ENCODE measurements at places on chromosomes 16 and 17.

DNA sequence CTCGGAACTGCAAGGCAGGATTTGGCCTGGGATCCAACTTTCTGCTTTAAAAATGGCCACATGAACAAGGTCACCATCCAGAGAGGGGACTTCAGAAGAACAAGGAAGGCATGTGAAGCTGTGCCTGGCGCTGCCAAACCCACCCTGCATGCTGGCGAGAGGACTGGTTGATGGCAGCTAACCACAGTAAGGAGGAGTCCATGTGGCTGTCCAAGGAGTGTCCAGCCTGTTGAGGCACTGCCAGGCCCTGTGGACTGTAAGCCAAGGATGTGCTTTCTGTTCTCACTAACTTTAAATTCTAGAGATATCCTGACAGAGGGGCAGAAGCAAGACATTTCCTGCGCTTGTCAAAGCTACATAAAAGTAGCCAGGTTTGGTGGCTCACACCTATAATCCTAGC lies 40.4 kb downstream of the CDK5R1 start:
- DNase-seq: no peak

DNA sequence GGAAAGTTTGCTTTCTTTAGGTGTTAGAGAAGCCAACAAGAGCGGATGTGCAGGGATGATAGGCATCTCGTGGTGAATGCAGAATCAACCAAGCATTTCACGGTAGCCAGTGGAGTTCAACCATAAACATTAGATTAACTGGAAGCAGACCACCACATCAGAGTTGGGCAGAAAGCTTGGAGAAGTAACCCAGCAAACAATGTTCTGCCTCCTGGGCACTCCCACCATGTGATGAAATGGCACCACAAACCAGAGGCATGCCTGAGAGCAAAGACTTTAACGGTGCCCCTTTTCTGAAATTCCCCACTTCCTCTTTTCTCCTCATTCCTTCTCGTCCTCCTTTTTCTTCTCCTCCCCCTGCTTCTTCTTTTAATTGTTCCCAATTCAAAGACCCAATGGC lies 193.5 kb upstream of the ANKFN1 start:
- no peak for DNase-seq

GRCh38 chr16:78836802-78837491 lies 737.5 kb downstream of the WWOX start:
- no peak for DNase-seq

- no peak for DNase-seq
Measured at GRCh38 chr17:39670746-39671145, 2.5 kb downstream of the PNMT start.

DNA sequence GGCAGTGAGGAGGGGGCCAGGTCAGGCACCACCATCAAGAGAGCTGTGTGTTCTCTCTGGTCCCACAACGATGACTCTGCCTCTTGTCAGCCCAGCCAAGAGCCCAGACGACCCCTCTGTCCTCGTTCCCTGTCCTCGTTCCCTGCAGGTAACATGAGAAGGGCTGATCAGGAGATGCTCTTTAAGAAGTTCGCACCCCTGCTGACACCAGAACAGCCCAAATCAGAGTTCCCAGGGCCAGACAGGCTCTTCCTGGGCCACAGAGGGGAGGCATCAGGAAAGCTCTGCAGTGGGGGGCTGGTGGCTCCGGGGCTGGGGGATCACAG lies 13.5 kb upstream of the DNAI2 start:
- no peak for DNase-seq

DNA sequence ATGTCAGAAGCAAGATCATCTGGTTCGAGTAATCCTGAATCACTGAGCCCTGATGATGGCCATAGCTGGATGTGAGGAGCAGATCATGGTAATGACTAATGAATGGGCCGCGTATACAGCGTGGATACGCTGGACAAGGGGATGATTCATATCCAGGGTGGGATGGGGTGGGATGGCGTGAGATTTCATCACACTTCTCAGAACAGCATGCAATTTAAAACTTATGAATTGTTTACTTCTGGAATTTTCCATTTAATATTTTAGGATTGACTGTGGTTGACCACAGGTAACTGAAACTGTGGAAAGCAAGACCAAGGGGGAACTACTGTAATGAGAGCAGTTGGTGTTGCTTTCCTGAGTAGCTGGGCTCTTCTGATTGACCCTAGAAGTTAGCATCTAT lies 225.5 kb downstream of the STX8 start:
- DNase-seq: no peak

DNA sequence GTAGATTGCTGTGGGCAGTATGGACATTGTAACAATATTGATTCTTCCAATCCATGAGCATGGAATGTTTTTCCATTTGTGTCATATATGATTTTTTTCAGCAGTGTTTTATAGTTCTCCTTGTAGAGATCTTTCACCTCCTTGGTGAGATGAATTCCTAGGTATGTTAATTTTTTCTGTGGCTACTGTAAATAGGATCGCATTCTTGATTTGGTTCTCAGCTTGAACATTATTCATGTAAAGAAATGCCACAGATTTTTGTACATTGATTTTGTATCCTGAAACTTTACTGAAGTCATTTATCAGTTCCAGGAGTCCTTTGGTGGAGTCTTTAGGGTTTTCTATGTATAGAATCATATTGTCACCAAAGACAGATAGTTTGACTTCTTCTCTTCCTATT lies 19.7 kb upstream of the CDR2 start:
- no peak for DNase-seq

DNA sequence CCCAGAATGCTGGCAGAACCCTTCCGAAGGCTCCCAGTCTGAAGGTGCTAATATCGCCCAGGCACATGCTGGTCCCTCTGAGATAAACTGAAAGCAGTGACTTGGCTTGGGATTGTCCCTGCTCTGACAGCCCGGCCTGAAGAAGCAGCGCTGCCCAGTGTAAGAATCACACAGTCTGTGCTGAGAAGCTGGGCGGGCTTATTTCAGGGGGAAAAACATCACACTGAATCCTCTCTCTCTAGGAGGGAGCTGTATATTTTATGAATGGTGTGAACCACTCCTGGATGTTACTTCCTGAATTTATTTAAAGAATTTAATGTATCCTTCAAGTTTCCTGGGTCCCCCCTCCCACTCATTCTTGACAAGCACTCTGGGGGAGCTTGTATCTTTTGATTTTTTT lies 36.3 kb downstream of the GAS7 start:
- DNase-seq: no peak

- no peak for DNase-seq
Measured at GRCh38 chr16:50305441-50306061, 39.2 kb downstream of the ADCY7 start.

DNA sequence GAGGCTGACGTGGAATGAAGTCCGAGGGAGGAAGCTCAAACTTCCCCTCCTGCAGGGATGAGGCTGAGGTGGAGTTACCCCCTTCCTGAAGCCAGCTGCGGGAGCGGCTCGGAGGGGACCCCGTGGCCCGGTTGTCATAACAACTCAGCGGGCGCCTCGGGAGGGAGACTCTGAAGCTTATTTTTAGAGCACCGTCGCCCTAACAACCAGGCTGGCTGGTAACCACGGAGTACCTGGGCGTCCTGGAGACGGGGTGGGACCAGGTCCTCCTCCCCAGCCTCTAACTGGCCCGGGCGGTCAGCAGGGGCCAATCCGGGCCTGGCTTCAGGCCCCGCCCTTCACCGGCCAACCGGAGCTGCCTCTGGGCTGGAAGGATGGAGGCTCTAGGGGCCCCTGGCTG lies 27.7 kb downstream of the NECAB2 start:
- no peak for DNase-seq

DNA sequence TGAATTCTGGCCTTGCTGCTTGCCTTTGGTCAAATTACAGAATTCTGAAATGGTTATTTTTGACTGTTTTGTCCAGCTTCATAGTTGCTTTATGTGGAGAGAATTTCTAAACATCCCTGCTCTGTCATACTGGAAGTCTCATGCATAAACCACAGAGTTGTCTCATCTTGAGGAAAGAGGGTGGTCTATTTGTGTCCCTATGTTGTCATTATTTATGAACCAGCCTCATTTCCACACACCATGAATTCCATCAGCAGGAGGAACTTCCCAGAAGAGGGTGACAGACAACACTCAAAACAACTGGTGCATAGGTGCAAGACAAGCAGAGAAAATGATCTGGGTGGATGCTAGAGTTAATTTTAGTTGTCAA lies 525.8 kb upstream of the GOT2 start:
- DNase-seq: no peak

- DNase-seq: no peak
Measured at GRCh38 chr16:19589771-19590302, 34.3 kb downstream of the VPS35L start.

- peak; percentile 13 for DNase-seq
Measured at GRCh38 chr17:72421128-72422092, 300.6 kb downstream of the SOX9 start.

- no peak for DNase-seq
Measured at GRCh38 chr17:37170881-37171425, 204.8 kb upstream of the C17orf78 start.

Data from stimulated activated CD4-positive, alpha-beta T cell treated with anti-CD3 and anti-CD28 coated beads, Interleukin-4, amount 100 ng/mL, for 48 hours (primary cell).